Adrenal gland (tissue), 19 donors: ENCODE measurements at places on chromosomes 3 and 15. TPM values are rescaled to one million over a fixed set of nuclear protein-coding genes. Genes with fewer than 3 reads are reported as not detected.

The PCOLCE2 gene
- 1.4 TPM for total RNA-seq

The CD96 gene
- 1.7 TPM for total RNA-seq

The IL1RAP gene
- 7.9 TPM for total RNA-seq

The EOMES gene
- 0.94 TPM for total RNA-seq

The DPPA4 gene
- not detected for total RNA-seq

The CYP1A2 gene
- not detected for total RNA-seq

The FANCD2OS gene
- total RNA-seq = not detected

The DIPK2A gene
- 43.7 TPM for total RNA-seq

The SNX33 gene
- 15.3 TPM for total RNA-seq

DNA sequence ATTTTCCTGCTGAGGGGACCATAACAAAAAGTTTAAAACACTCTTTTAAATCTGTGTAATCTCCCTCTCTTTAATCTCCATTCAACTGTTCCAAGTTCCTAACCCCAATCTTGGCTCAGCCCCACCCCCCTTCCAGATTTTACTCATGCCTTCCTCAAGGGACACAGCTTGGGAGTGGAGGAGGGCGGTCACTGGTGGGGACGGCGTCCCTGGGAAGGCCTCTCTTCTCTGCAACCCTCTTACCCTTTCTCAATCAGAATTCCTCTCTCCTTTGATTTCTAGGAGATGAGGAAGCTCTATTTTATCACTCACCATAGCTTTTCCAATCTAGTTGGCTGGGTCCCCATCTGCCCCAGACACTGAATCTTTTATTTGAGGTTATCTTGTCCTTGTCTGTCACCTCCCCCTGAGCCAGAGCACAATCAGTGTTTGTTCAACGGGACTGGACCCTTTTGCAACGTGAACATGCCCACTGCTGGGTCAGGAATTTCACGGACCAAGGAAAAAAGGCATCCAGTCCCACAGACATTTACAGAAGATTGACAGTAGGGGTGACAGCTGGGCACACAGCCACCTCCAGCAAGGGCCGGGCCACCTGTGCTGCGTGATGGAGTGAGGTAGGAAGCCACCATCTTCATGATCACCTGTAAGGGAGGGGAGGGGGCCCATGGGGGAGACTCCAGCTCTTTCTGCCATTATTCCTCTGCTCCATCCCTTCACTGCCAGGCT, 84.0 kb upstream of the HERC1 start:
- H3K27ac ChIP-seq = no peak overlapping the region
- H3K36me3 ChIP-seq = no peaks in the 10 kb centered on the region
- no peaks in the 10 kb centered on the region for H3K27me3 ChIP-seq
- no peak for DNase-seq

DNA sequence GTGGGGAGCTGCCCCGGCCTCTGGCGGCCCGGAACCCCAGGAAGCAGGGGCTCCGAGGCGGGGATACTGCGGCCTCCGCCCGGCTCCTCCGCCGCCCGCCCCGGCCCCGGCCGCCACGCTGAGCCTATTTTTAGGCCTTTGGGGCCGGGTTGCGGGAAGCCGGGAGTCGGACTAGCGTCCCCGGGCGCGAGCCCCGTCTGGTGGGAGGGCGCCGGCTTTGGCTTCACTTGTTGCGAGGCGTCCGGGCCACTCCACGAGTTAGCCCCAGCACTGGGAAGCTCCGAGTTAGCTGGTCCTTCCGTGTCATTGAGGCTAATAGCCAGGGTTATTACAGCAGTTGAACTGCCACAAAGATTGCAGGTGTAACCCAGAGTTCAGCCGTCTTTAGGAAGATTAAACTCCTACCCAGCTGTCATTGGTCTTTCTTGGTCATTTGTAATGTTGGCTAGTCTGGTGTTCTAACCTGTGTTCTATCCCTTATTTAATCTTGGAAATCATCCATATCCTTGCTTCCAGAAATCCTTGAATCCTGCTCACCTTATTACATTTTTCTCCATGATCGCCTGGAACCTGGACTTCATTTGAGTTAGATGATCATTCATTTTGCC, 791 bp downstream of the GYG1 start:
- H3K36me3 ChIP-seq = peaks cover 24% of the 10 kb centered on the region
- no peak overlapping the region for H3K4me3 ChIP-seq
- DNase-seq = peak; percentile 62
- H3K27me3 ChIP-seq = no peaks in the 10 kb centered on the region
- peak overlapping the region; percentile 96 for H3K27ac ChIP-seq

- DNase-seq = no peak
- no peak overlapping the region for H3K27ac ChIP-seq
- no peaks in the 10 kb centered on the region for H3K36me3 ChIP-seq
- no peaks in the 10 kb centered on the region for H3K27me3 ChIP-seq
- no peak overlapping the region for H3K4me3 ChIP-seq
Observed at GRCh38 chr15:90020936-90021507, 19.9 kb downstream of the ZNF710 start.

GRCh38 chr15:50390554-50391264, 33.5 kb upstream of the USP8 start:
- no peaks in the 10 kb centered on the region for H3K36me3 ChIP-seq
- no peak overlapping the region for H3K27ac ChIP-seq
- H3K27me3 ChIP-seq = no peaks in the 10 kb centered on the region
- no peak overlapping the region for H3K4me3 ChIP-seq
- DNase-seq = no peak

- peaks cover 4% of the 10 kb centered on the region for H3K4me1 ChIP-seq
- peak; percentile 40 for DNase-seq
- H3K27ac ChIP-seq = no peak within 1 kb of the TSS
- no peaks in the 10 kb centered on the region for H3K27me3 ChIP-seq
- no peaks in the 10 kb centered on the region for H3K36me3 ChIP-seq
- no peak within 1 kb of the TSS for H3K4me3 ChIP-seq
Observed at GRCh38 chr15:34437687-34438086, at the start of gene GOLGA8A. GOLGA8A (minus strand) TSS chr15:34437808; CDS start chr15:34389691, 48,117 bp downstream.

DNA sequence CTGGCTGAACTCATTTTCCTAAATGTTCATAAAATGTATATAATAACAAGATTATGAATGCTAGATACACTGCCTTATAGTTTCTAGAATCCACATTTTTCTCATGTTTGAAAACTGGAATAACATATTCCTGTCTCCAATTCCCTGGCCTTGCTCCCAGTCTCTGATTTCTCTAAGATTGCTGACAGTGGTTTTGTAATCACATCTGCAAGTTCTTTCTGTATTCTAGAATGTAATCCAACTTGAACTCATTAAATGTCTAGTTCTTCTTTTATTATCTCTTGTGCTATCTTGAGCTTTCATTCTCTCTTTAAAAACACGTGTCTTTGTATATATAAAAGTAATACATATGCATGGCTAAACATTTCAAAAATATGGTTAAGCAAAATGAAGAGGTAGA, 215.2 kb upstream of the ADAMTS9 start:
- H3K27ac ChIP-seq = no peak overlapping the region
- H3K4me3 ChIP-seq = no peak overlapping the region
- H3K27me3 ChIP-seq = no peaks in the 10 kb centered on the region
- no peaks in the 10 kb centered on the region for H3K36me3 ChIP-seq

- DNase-seq = no peak
- no peaks in the 10 kb centered on the region for H3K36me3 ChIP-seq
- H3K27me3 ChIP-seq = no peaks in the 10 kb centered on the region
Observed at GRCh38 chr3:108887777-108888176, 65.2 kb downstream of the TRAT1 start.

- H3K27ac ChIP-seq = peak overlapping the region; percentile 95
- H3K27me3 ChIP-seq = no peaks in the 10 kb centered on the region
- peaks cover 72% of the 10 kb centered on the region for H3K4me1 ChIP-seq
- H3K4me3 ChIP-seq = no peak overlapping the region
- no peaks in the 10 kb centered on the region for H3K36me3 ChIP-seq
- peak; percentile 99 for DNase-seq
Observed at GRCh38 chr15:75043509-75044257, 20.3 kb downstream of the PPCDC start.

DNA sequence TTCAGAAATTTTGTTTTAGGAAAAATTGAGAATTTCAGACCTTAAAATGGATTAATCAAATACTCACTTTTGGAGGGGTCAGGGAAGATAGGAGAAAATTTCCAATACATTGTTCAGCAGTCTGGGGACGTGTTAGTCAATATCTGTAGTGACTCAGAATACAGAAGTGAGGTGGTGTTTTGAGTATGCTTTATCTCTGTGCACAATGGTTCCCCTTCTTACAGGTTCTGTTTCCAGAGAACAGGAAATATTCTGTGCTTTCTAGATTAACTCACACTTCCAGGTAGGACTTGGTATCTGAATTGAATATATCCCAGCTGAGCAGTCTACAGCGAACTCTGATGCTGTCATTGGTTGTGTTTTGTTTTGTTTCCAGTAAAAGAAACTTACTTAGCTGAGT, 30.7 kb upstream of the CCDC54 start:
- no peak overlapping the region for H3K27ac ChIP-seq
- no peak overlapping the region for H3K4me3 ChIP-seq
- no peak for DNase-seq
- H3K4me1 ChIP-seq = no peaks in the 10 kb centered on the region
- H3K27me3 ChIP-seq = no peaks in the 10 kb centered on the region
- H3K36me3 ChIP-seq = no peaks in the 10 kb centered on the region

DNA sequence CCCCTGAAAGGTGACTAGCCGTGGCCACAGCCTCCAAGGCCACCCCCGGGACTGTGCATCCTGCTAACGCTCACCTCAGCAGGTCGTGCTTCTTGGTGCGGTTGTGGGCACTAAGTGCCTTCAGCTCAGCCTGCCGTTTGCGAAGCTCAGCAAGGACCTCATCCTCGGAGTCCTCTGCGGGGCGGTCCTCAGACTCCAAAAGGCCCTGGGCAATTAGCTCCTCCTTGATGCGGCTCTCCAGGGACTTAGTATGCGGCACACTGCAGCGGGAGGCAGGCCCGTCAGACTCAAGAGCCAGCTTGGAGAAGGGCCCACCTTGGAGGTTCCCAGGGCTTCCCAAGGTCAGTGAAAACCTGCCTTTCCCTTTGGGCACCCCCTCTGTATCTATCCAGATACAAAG, 8.3 kb downstream of the TADA3 start:
- H3K36me3 ChIP-seq = no peaks in the 10 kb centered on the region
- DNase-seq = no peak
- no peak overlapping the region for H3K4me3 ChIP-seq
- H3K4me1 ChIP-seq = peaks cover 68% of the 10 kb centered on the region
- no peaks in the 10 kb centered on the region for H3K27me3 ChIP-seq

DNA sequence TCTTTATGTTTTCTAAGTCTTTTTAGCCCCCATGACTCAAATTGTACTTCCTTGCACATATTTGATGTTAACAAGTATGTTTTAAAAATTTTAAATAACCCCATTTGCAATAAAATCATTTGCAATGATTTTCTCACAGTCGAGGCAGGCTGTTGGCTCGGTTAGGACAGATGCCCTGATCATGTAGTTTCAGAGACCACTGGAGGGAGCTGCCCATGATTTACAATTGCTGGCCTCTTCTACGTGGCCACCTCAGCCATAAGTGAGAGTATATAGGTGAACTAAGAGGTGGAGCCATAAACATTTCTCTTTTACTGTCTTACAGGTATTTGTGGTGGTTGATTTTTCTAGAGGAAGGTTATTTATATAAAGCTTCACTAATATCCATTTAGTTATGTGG, 1.7 kb downstream of the DTWD1 start:
- H3K4me3 ChIP-seq = no peak overlapping the region
- H3K36me3 ChIP-seq = no peaks in the 10 kb centered on the region
- no peak overlapping the region for H3K27ac ChIP-seq
- peaks cover 15% of the 10 kb centered on the region for H3K4me1 ChIP-seq
- no peak for DNase-seq

DNA sequence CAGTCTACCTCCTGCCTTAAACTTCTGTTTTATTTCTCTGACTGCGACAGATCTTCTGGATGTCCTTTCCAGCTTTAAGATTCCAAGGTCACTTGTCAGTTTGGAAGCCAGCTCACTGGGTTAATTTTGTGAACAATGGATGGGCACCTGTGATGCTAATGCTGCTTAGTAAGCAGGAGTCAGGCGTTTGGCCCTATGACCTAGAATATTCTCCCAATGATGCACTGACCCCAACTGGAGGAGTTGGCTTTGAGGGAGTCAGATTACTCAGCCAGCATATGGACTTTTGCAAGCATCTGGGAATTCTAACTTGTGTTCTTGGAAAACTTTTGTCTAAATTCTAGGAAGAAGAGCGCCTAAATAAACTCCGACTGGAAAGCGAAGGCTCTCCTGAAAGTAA, 28.1 kb downstream of the HACD3 start:
- no peak overlapping the region for H3K4me3 ChIP-seq
- no peaks in the 10 kb centered on the region for H3K4me1 ChIP-seq
- H3K27ac ChIP-seq = no peak overlapping the region
- no peaks in the 10 kb centered on the region for H3K27me3 ChIP-seq
- DNase-seq = no peak

DNA sequence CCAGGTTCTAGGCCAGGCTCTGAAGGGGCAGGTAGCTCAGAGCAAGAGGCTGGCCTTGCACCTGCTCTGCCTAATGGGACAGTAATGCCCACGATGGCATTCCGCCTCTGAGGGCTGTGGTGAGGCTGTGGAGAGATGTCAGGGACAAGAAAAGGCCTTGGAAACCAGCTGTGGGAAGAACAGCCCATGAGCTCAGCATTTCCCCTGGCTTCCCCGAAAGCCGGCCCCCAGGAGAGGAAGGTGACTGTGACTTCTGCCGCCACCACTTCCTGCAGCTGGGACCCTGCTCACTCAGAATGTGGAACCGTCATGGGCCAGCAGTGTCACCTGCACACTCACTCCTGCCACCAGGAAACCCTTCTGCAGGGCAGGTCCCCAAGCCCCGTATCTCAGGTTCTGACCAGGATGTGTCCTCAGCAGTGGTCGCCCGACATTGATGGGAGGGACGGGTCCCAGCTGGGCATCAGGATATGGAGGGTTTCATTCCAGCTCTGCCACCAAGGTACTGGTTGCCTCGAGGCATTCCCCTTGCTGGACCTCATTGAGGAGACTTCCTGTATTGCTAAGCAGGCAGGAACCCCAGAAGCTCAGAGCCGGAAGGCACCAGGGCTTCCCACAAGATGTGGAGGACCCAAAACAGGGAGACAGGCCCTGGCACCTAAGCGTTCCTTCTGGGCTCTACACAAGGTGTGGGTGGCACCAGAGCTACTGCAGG, 30.7 kb downstream of the SEMA7A start:
- H3K4me1 ChIP-seq = peaks cover 3% of the 10 kb centered on the region
- no peaks in the 10 kb centered on the region for H3K36me3 ChIP-seq
- no peaks in the 10 kb centered on the region for H3K27me3 ChIP-seq
- DNase-seq = no peak
- H3K27ac ChIP-seq = no peak overlapping the region
- H3K4me3 ChIP-seq = no peak overlapping the region

DNA sequence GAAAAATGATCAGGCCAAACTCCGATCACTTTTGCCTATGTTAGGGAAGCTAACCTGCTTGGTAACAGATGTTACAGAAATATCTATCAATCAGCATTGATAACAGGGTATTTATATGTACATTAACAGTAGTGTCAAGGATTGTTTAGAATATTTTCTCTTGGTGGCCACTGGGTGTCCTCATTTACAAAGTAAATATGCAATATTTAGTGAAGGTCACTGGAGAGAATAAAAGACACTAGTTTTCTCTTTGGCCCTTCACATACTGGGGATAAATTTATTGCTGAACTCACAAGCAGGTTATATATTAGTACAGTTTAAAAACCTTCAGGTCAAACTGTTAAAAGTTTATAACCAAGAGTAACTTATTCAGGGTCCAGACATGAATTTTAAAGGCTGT, 69.0 kb downstream of the TIGIT start:
- no peaks in the 10 kb centered on the region for H3K36me3 ChIP-seq
- no peaks in the 10 kb centered on the region for H3K27me3 ChIP-seq
- H3K4me3 ChIP-seq = no peak overlapping the region
- no peak for DNase-seq
- peaks cover 36% of the 10 kb centered on the region for H3K4me1 ChIP-seq
- peak overlapping the region; percentile 53 for H3K27ac ChIP-seq
